ENCODE measurements at places on chromosomes 16 and 17. TPM values are rescaled to one million over a fixed set of nuclear protein-coding genes. Genes with fewer than 3 reads are reported as not detected.

The HS3ST3B1 gene
- 2.5 TPM for total RNA-seq

The TEKT5 gene
- not detected for total RNA-seq

The NOG gene
- total RNA-seq, result not detected

The IL32 gene
- 3.7 TPM for total RNA-seq

The KRT39 gene
- total RNA-seq, result not detected

The SPATA22 gene
- total RNA-seq, result not detected

The RAB26 gene
- total RNA-seq, result 6.0 TPM

The ERN2 gene
- 0.36 TPM for total RNA-seq

The PIGS gene
- 37.3 TPM for total RNA-seq

The WSCD1 gene
- 0.24 TPM for total RNA-seq

The FNDC8 gene
- total RNA-seq, result not detected

The WDR45B gene
- total RNA-seq, result 63.8 TPM

The BCL6B gene
- total RNA-seq, result 3.7 TPM

The GALR2 gene
- total RNA-seq, result 0.44 TPM

The SEZ6L2 gene
- total RNA-seq, result 2.9 TPM

The SRCIN1 gene
- total RNA-seq, result 6.6 TPM

The HS3ST3A1 gene
- 4.8 TPM for total RNA-seq

The VTN gene
- 0.60 TPM for total RNA-seq

The NOD2 gene
- total RNA-seq, result 15.4 TPM

The SLC47A1 gene
- total RNA-seq, result 2.7 TPM

The PROCA1 gene
- 0.64 TPM for total RNA-seq

The STX1B gene
- 0.80 TPM for total RNA-seq

The ESRP2 gene
- 82.1 TPM for total RNA-seq

The FOXO3B gene
- 0.36 TPM for total RNA-seq

The RBFOX1 gene
- not detected for total RNA-seq

The HOXB1 gene
- 0.24 TPM for total RNA-seq

The CNTNAP1 gene
- 1.3 TPM for total RNA-seq

The PIK3R5 gene
- 0.88 TPM for total RNA-seq

The ATP2A3 gene
- 4.7 TPM for total RNA-seq

The USH1G gene
- total RNA-seq, result 6.4 TPM

The HASPIN gene
- total RNA-seq, result 3.4 TPM

The OTOA gene
- 0.04 TPM for total RNA-seq

The USP7 gene
- total RNA-seq, result 87.3 TPM

The DPEP2 gene
- total RNA-seq, result 0.68 TPM

The SERPINF2 gene
- 2.7 TPM for total RNA-seq

The PRR15L gene
- total RNA-seq, result 11.0 TPM

The NUFIP2 gene
- total RNA-seq, result 35.0 TPM

The RHBDF2 gene
- 36.8 TPM for total RNA-seq

The LITAFD gene
- total RNA-seq, result not detected

The ACSM5 gene
- 0.12 TPM for total RNA-seq

The GP1BA gene
- not detected for total RNA-seq

The ZNF385C gene
- total RNA-seq, result 0.44 TPM

The BMERB1 gene
- 3.6 TPM for total RNA-seq

The HCRT gene
- not detected for total RNA-seq

The KRTAP4-4 gene
- total RNA-seq, result not detected

The KRTAP2-2 gene
- total RNA-seq, result not detected

The SLC5A10 gene
- 0.64 TPM for total RNA-seq

The CDH3 gene
- 94.1 TPM for total RNA-seq

The MC1R gene
- 1.6 TPM for total RNA-seq
